ENCODE measurements at places on chromosomes 3 and 15.

- no peak for DNase-seq
Observed at GRCh38 chr3:43289841-43290470, 3.6 kb downstream of the SNRK start.

DNA sequence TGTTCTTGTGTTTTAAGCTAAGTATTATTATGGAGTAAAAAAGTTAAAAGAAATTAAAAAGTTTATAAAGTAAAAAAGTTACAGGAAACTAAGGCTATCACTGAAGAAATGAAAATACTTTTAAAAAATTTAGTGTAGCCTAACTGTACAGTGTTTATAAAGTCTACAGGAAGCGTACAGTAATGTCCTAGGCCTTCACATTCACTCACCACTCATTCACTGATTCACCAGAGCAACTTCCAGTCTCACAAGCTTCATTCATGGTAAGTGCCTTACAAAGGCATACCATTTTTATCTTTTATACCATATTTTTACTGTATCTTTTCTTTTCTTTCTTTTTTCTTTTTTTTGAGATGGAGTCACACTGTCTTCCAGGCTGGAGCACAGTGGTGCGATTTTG is 40.7 kb upstream of the SCN5A start:
- no peak for DNase-seq

- DNase-seq = no peak
Observed at GRCh38 chr3:137763594-137763938, 549 bp upstream of the SOX14 start.

DNA sequence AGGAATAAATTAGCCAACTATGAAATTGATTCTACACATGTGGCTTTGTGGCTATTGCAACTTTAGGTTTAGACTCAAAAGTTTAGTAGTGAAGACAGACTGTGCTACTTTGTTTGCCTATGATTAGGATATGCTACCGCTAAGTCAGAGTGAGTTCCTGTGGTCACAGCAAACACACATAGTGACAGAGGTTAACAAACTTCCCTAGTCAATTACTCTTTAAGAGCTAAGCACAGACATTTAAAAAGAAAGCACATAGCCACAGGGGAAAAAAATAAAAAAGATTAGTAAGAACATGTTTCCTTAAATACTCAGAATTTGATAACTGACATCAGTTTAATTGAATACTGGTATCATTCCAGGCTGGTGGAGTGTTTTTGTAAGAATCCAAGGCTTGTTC is 207.1 kb downstream of the GBE1 start:
- no peak for DNase-seq

DNA sequence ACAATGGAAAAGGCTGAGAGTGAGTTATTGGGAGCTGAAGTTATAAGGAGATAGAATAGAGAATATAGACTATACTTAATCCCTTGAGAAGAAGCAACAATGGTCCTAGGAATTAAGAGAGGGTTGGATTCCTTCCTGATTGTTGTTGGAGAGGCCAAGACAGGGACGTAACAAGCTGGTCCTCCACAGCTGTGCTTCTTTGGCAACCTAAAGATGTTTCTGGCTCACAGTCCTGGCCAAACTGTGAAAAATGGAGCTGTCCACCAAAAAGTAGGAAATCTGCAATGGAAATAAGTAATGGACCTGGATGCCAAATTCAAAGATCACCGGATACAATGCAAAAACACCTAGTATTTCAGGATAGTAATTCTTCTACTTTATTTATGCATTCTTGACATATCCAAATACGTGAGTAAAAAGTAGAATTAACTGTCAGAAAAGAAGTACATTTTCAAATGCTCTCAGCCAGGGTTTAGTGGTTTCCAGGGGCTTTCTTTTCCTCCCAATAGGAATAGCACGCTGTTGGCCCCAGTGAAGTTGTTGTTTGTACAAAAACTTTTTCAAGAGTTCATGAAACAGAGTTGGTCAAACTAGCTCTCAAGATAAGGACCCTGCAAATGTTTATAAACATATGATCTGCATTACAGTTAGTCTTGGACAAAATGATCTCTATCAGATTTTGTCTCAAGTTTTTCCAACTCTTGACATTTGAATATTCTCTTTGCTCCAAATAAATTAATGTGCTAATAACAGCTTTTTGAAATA is 28.3 kb downstream of the CERS3 start:
- DNase-seq = no peak
